ENCODE measurements at places on chromosomes 7 and 10.
A peak's percentile ranks its signal among the peaks of the same experiment; 100 is the strongest.

GRCh38 chr7:102842284-102842683 is 70.5 kb upstream of the LRRC17 start:
- DNase-seq = no peak

DNA sequence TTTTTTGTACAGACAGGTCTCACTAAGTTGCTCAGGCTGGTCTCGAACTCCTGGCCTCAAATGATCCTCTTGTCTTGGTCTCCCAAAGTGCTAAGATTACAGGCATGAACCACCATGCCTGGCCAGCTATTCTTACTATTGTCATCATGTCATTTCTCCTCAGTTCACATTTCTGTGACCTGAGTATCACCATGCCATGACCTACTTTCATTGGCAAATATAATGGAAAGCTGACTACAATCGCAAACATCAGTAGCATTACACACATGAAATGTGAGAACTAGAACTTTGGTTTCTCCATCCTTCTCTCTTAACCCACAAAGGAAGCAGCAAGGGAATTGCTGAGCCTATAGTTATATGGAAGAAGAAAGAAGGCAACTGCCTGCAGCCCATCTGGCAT is 26.0 kb upstream of the WIPF3 start:
- DNase-seq = no peak

- no peak for DNase-seq
Observed at GRCh38 chr10:90133606-90134005, 432.2 kb downstream of the KIF20B start.

DNA sequence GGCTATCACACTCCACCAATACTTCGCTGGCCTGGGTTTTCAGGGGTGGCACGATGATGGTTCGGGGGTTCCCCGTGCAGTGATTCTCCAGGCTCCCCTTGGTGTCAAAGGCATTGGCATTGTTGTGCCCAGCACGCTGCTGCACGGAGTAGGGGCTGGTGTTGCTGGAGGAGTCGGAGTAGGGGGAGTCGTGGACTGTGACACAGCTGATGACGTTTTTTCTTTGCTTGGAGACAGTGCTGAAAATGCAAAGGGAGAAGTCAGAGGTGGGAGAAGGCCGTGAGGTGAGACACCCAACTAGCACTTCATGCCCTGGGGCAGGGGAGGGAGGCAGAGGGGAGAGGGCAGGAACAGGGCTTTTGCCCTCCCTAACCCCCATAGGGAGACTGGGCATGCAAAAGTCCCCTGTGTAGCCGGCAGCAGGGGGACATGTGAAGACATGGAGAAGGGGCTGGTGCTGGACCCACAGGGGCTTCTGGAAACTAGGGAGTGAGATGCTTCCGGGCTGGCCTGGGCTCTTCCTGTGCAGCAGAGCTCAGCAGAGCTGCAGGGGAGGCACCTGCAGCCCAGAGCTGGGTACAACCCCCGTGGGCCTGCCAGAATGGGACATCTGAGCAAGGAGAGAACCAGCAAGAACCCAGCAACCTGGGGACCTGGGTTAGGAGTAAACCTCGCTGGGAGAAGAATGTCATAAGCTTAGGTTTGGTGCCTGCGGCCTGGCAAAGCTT is 60.5 kb downstream of the CLEC2L start:
- no peak for DNase-seq

GRCh38 chr7:140640727-140641523 is at the start of gene DENND2A:
Gene DENND2A (minus strand): TSS chr7:140640813. CDS start chr7:140602397, 38,416 bp downstream.
- DNase-seq = peak; percentile 45

- no peak for DNase-seq
Observed at GRCh38 chr7:70113536-70113935, 515.3 kb downstream of the AUTS2 start.

All from Caco-2 (cell line).